Activated T-helper 1 cell treated with anti-CD3 and anti-CD28 coated beads, Interleukin-2, amount 50 U/mL, for 16 hours (primary cell): ENCODE measurements at places on chromosomes 2 and 18.

GRCh38 chr2:160534249-160534648 lies 40.6 kb upstream of the RBMS1 start:
- DNase-seq = no peak

GRCh38 chr2:25993049-25993448 lies 10.8 kb upstream of the KIF3C start:
- DNase-seq = no peak

DNA sequence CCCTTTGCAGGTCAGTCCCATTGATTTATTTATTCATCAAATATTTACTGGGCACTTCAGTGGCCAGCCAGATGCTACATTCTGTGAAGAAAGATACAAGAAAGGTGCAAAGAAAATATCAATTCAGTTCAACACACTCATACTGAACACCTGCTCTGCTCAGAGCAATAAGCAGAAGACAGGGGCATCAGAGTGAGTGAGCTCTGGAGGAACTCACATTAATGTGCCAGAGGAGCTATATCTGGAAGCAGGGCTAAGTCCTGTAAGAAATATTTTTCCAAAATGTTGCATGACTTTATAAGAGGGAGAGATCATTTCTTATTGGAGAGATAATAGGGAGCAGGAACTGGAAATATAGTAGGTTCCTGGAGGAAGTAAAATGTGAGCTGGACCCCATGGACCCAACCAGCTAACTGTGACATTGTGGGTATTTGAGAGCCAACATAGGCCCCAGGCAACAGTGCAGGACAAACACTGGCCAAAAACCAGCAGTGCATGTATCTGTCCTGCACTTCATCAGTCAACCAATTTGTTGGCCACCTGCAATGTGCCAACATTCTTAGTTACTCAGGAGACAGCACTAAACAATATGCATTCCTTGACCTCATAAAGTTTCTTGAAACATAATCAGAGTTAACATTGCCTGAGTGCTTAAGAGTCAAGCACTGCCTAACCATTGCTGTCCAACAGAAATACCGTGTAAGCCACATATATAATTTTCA lies 102.7 kb upstream of the PTPRM start:
- no peak for DNase-seq

DNA sequence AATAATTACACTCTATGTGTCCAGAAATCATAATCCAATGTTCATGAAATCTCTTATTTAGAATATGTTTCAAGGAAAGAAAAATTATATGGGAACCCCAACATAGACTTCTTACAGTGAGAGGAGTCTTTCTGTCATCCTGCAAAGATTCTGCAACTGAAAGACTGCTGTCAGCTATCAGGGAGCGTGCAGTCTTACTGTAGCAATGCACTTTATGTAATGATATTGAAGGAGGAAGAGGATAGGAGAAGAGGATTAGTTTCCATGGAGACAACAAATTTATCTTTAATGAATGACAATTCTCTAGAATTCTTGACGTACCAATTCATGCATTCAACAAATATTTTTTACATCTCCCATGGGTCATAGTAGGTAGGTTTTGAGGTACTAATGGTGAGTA lies 61.3 kb upstream of the MYT1L start:
- DNase-seq = no peak

GRCh38 chr2:138035608-138036217 lies 71.4 kb downstream of the HNMT start:
- DNase-seq = no peak

GRCh38 chr2:46960618-46961017 lies 45.0 kb upstream of the MCFD2 start:
- no peak for DNase-seq

- no peak for DNase-seq
These were observed 4.8 kb upstream of the PDIA6 start for GRCh38 chr2:10817413-10817812.

- DNase-seq = no peak
These were observed 50.1 kb downstream of the ITGAV start for GRCh38 chr2:186639939-186640338.

- no peak for DNase-seq
These were observed 20.5 kb upstream of the TNFAIP6 start for GRCh38 chr2:151336863-151337371.

GRCh38 chr2:97931858-97932225 lies 63.9 kb downstream of the TMEM131 start:
- DNase-seq = no peak

DNA sequence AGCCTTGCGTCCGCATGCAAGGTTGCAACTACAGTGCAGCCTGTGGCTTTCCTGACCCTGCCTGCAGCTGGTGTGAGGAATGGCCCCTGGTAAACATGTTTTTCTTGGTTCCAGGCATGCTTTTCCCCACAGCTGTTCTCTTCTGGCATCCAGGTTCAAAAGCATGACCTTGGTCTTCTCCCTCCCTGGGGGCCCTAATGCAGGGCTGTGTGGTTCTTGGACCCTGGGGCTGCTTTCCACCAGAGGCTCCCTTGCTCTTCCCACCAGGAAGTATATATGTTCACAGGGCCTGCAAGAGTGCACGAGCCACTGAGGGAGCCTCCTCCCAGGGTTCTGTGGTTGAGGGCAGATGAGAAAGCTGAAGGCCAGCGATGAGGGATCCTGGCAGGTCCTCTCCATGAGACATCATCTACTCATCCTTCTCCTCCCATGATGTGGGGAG lies 125.9 kb downstream of the BCL2L11 start:
- DNase-seq = no peak

DNA sequence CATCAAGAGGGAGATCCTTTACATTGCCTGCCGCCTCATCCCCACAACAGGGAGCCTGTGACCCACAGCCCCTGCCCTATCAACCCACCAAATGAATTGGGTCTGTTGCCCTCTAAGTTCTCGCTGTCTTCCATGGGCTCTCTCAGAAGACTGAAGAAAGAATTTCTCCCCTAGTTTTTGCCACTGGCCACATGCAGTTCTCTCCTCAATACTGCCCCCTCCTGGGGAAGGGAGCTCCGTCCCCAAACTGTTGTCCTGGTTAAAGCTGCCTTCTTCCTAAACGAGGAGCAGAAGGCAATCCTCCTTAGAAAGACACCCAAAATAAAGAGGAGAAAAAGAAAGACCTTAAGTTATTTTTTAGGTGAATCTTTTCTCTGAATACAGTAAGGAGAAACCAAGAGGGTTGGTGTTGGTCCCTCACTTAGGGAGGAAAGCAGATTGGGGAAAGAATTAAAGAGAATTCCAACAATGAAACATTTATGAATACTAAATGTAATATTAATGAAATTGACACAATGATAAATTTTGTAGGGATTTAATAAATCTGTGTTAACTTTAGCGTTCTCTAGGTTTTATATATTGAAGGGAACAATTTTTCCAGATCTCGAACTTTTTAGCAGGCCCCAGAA lies 31.1 kb upstream of the SATB2 start:
- no peak for DNase-seq

DNA sequence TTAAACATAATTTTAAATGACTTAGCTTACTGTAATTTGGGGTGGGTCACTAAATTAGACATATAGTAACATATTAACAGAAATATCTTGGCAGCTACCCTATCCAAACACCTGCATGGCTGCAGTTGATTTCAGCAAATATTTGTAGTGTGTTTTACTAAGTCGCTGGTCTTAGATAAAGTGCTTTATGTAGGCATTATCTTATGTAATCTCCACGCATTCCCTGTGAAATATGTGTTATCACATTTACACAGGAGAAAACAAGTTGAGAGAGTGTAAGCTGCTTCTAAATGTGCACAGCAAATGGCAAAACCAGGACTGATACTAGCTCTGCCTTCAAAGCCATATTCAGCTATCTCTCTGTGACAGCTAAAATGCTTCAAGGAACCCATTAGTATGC lies 72.0 kb downstream of the NYAP2 start:
- no peak for DNase-seq

DNA sequence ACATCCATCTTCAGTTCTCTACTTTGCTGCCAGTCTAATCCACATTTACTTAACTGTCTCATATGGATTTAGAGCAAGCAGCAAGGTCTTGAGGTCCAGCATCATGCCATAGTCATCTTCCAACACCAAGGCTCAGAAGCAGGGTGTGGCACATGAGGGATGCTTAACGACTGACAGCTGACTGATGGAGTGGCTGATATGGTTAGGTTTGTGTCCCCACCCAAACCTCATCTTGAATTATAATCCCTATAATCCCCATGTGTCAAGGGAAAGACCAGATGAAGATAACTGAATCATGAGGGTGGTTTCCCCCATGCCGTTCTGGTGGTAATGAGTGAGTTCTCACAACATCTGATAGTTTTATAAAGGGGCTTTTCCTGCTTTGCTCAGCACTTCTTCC lies 257.3 kb downstream of the NBAS start:
- DNase-seq = no peak

- no peak for DNase-seq
These were observed 20.0 kb downstream of the ID2 start for GRCh38 chr2:8701681-8702379.
